Hematopoietic multipotent progenitor cell treated with erythropoietin and hydrocortisone succinate and interleukin-3 and kit ligand, for 17 days (in vitro differentiated cells): ENCODE measurements at places on chromosomes 4 and X.

GRCh38 chrX:1598876-1599790 lies 7.7 kb downstream of the AKAP17A start:
- no peak for DNase-seq

DNA sequence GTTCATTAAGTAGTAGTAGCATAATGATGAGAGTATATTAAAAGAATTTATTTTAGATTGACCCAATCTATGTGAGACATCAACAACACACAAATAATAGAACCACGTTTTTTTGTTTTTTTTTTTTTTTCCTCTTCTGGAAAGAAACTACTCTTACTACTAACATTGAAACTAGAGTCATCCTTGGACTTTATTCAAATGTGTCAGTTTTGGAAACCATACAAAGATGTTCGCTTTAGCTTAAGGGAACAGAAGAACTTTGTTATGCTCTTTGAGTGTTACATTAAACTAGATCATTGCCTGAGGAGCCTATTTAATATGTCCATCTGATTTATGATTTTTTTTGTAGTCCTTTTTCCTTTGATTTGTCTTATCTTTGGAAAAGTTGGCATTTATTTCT lies 166.7 kb downstream of the RPA4 start:
- DNase-seq: no peak

DNA sequence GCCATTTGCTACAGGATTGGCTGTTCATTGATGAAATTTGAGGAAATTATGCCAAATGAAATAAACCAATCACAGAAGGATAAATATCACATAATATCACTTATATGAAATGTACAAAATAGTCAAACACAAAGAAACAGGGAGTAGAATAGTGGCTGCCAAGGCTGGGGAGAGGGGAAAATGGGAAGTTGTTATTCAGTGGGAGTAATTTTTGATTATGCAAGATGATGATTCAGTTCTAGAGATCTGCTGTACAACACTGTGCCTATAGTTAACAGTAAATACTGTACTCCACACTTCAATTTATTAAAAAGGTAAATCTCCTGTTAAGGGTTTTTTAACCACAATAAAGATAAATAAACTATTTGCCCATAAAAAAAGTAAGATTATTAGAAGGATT lies 101.1 kb downstream of the TMA16 start:
- no peak for DNase-seq

GRCh38 chr4:111854494-111855087 lies 290.7 kb upstream of the FAM241A start:
- DNase-seq: no peak

DNA sequence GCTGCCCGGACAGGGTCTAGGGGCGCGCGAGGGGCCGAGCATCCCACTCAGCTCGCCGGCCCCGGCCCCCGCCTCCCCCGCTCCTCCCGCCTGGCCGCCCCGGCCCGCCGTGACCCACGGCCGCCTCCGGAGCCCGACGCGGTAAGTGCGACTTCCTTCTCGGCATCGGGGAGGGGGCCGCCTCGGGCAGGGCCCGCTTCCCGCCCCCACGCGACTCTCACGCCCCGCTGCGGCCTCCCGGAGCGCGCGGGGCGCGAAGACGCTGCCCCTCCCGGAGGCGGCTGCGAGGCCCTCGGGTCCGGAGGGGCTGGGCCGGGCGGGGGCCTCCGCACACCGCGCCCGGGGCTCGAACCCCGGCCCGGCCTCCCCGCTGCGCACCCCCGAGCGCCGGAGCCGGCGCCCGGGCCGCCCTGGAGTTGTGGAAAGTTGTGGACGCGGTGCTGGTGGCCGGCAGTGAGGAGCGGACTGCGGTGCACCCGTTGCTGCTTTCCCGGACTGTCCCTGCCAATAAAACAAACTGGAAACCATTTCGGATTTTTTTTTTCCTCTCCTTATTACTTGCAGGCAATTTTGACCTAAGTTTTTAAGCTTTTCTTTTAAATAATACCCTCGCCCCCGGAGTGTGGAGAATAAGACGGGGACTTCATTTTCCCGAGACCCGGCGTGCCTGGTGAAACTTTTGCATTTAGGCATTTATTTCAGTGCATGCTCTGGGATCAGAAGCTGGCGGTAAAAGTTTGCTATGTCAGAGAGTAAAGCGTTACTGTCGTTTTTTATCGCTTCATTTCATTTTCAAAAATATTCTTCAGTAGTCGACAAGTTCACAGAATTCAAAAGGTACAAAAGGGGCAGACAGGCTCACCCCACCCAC lies 13.0 kb upstream of the TMEM156 start:
- no peak for DNase-seq

DNA sequence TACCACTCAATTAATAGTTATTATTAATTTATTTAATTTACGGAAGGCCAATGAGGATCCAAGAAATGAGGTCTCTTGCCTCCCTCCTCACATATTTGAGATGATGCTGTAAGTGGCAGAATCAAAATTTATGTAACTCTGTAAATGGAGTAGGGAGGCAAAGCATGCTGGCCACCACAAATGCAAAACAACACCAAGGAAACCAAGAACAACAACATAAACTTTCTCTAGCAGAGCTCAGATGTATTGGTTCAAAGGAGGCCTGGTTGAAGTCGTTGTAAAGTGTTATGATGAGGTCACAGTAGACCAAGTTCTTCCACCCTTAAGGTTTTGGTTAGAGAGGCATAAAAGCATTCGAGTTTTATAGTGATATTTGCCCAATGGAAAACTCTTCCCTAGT lies 194.8 kb upstream of the FAT1 start:
- DNase-seq: no peak

DNA sequence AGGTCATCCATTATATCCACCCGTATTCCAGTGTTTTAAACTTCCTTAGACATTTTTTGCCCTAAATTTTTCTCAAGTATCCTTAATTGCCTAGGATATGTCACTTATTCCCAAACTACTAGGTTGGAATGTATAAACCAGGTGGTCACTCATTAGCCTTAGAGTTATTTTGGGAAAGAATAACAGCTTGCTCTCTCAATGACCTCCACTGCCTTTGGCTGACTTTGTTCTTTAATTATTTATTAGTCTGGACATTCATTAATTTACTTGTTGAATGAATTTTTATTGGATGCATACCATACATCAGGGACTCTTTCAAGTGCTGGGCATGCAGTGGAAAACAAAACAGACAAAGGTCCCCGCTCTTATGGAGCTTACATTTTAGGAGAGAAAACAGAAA lies 609.3 kb upstream of the IGFBP7 start:
- DNase-seq: no peak

GRCh38 chr4:39470402-39470801 lies 11.5 kb downstream of the LIAS start:
- no peak for DNase-seq

DNA sequence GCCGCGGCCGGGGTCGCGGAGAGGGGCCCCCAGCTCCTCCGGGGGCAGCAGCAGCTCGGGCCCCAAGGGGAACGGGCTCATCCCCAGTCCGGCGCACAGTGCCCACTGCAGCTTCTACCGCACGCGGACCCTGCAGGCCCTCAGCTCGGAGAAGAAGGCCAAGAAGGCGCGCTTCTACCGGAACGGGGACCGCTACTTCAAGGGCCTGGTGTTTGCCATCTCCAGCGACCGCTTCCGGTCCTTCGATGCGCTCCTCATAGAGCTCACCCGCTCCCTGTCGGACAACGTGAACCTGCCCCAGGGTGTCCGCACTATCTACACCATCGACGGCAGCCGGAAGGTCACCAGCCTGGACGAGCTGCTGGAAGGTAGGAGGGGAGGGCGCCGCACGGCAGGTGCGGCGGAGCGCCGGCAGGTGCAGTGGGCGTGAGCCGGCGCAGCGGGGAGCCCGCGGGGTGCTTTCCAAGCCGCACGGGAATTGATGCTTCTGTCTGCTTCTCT lies 886 bp downstream of the DCLK2 start:
- no peak for DNase-seq

- no peak for DNase-seq
These were observed 67.7 kb downstream of the DGKK start for GRCh38 chrX:50402886-50403285.

DNA sequence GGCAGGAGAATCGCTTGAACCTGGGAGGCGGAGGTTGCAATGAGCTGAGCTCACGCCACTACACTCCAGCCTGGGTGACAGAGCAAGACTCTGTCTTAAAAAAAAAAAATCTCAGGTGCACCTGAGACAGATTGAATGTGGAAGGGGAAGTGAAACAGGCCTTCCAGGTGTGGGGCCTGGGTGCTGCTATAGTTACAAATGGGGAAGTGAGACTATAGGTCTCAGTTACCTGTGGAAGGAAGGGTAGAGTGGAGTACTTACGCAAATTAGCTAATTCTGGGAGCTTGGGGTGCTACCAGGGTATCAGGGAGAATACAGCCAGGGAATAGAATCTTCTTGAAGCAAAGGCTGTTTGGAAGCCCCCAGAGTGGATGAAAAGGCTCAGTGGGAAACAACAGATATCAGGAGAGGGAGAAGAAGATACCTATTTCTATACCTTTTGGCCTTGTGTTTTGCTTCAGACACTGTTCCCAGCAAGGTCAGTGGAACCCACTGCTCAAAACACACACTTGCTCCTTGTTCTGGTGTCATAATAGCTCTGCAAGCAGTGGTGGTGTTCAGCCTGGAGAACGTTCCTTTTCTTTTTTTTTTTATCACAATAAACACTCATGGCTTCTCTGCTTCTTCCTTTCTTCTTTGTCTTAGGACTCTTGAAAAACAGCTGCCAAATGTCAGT lies 7.0 kb downstream of the CD38 start:
- DNase-seq: no peak

DNA sequence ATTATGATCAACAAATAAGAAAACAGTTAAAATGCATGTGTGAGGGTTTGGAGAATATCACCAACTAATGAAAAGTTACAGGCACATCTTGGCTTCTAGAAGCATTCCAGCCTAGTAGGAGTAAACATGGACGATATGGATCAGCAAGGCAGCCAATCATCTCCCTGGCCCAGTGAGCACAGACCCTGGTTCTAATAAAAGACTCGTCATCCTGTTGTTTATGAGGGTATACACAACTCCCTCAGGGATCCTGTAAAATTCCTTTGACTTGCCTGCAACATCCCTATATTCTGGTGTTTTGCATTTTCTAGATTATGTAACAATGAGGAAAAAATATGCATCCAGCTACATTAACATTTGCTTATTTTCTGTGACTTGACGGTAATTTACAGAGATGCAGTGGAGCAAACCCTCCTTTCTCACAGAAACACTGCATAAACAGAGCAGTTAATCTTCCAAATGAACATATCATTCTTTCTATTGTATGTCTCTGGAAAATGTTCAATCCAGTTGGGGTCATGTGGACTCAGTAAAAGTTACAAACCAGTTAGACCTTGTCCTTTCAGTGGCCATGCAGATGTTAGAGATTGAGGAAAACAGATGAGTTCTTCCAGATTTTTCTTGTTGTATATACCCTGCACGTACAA lies 88.9 kb upstream of the NDP start:
- DNase-seq: no peak

DNA sequence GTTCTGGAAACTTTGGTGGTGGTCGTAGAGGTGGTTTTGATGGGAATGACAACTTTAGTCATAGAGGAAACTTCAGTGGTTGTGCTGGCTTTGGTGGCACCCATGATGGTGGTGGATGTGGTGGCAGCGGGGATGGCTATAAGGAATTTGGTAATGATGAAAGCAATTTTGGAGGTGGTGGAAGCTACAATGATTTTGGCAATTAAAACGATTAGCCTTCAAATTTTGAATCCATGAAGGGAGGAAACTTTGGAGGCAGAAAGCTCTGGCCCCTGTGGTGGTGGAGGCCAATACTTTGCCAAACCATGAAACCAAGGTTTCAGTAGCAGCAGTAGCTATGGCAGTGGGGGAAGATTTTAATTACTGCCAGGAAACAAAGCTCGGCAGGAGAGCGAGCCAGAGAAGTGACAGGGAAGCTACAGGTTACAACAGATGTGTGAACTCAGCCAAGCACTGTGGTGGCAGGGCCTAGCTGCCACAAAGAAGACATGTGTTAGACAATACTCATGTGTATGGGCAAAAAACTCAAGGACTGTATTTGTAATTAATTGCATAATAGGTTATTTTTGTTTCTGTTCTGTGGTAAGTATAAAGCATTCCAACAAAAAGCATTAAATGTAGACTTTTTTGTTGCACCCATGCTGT lies 23.2 kb upstream of the SOD3 start:
- DNase-seq: no peak

GRCh38 chr4:112361181-112361791 lies 64.1 kb downstream of the ALPK1 start:
- DNase-seq: no peak
